ENCODE measurements at places on chromosomes 5 and 9.

DNA sequence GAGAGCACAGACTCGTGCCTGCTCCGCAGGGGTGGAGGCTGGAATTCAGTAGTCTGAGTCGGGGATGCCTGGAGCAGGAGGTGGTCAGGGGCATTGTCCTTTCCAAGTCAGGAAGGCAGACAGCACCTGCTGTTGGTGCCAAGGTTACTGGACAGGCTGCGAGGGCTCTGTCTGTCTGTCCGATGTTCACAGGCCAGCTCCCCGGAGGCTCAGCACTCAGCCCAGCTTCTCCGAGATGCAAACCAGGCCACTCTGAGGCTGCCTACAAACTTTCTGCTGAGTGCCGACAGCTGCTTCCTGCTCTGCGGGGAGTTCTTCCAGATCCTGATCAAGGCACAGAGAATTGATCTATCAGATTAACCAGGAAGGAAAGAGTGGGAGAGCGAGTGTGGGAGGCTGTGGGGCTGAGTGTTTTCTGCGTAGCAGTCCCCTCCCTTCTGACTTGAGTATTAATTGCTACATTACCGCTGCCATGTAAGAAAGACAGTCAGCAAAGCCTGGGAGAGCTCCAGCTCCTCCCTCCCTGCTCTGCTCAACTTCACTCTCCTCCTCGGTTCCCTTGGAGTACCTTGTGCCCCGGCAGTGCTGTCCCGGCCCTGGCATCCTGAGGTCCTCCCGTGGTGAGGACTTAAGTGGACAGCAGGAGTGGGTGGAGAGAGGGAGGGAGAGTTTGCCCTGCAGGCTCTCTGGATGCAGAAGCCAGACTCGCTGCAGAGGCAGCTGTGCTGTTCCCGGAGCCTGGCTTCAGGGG lies 36.0 kb downstream of the KCNMB1 start:
- no peak for DNase-seq

DNA sequence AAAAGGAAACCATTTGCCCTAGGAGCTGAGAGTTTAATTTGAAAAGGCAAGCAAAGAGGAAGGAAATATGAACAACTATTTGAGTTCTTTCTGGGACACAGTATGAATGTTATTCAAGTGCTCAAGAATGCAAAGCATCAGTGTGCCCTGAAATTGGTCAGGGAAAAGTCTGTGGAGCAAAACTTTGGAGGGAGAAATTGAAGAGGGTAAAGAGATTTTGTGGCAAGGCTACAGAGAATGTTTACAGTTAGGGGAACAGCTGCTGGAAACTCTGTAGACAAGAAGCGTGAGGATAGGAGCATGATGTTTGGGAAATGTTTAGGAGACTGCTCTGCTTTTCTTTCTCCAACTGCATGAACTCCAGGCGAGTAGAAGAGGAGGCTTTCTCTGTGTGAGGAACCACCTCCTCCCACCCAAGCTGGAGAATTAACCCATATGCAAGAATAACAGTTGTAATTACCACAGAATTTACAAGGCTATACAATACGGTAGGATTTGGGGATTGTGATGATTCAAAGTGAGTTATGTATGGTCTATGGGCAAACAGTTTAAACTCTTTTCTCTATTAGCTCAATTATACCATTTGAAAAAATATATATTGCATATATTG lies 75.4 kb upstream of the IL7R start:
- DNase-seq, result no peak

DNA sequence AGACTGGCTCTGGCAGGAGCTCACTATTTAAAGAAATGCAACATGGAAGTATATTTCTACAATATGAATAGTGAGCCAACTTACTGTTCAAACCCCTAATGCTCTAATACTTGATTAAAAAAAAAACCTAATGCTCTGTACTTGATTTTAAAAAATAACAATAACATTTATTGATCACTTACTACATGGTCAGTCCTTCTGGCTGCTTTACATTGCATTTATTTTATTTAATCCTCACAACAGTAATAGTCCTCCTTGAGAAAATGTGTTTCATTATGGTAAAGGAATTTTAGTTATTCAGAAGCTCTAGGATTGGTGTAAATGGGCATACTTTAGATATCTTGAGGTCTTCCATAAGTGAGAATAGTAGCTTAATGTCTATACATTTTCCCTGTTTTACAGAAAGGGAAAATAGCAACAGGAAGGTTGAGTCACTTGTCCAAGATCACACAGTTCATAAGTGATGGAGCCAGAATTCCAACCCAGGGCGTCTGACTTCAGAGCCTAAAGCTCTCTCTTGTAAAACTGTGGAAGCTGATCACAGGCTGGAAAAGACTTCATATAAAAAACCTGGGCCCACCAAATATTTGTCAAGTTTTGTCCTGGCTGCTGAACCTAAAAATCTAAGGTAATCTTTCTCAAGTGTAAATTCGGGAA lies 1.0 kb downstream of the STARD4 start:
- no peak for DNase-seq

DNA sequence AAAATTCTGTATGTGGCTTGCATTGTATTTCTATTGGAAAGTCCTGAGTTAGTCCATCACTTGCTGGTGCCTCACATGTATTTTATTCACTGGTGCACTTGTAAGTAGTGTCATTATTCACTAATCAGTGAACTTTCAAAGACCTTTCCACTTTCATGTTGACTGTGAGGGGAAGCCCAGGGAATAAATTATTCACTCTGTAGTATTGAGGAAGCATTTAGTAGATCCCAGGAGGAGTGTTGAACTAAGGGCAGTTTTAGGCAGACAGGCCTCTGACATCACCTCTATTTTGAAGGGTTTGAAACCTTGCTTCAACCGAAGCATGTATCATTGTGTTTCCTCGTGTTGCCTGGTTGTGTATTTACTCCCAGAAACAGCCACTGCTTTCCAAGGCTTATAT lies 705.4 kb upstream of the RIOK2 start:
- DNase-seq, result no peak

GRCh38 chr9:130663977-130664250 lies 480 bp upstream of the PRDM12 start:
- DNase-seq, result no peak

- no peak for DNase-seq
Observed at GRCh38 chr5:43553381-43553780, 3.5 kb downstream of the PAIP1 start.

Data from urothelium cell line (cell line).